ENCODE measurements at places on chromosomes 5 and 9.

- no peak for DNase-seq
Measured at GRCh38 chr5:9971301-9971700, 278.4 kb downstream of the ATPSCKMT start.

DNA sequence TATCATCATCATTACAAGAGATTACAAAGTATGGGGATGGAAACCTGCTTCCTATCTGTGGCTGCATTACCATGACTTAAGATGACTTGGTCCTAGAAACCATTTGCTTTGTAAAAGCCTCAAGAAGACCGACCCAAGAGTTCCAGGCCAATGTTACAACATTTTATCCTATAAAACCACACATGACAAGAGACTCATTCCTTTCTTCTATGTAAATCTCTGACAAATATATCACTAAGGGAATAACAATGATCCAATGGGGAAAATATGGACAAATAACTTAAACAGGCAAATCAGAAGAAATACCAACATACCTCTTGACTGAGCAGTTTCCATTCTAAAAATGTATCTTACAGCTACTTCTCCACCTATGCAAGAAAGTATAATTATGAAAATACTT, 44.3 kb upstream of the VPS13A start:
- DNase-seq, result no peak

DNA sequence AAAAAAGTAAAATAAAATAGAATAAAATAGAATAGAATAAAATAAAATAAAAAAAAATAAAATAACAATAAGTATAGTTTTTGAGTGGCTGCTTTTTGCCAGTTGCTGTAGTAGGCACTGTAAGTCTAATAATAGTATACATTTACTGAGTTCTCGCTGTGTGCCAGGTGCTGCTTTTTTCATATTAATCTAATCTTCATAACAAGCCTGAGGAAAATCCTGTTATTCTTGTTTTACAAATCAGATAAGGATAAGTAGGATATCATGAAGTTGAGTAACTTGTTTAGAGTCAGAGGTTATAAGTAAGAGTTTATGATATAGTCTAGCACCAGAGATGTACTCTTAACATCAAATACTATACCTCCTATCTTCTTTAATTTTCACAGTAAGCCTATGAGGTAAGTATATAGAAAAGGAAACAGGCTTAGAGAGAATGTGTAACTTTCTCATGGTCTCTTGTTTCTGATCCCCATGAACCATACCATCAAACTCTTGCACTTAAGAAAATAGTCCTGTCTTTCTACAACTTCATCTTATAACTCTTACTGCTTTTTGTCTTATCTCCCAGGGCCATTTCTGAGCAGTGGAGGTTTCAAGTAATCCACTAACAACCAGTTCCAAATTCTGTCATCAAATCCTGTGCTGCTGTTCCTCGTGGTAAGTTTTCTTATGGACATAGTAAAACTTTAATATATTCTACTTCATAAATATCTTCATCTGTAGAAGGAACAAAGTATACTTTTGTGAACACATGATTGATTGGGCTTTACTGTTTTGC, 18.7 kb downstream of the RMI1 start:
- DNase-seq, result no peak

DNA sequence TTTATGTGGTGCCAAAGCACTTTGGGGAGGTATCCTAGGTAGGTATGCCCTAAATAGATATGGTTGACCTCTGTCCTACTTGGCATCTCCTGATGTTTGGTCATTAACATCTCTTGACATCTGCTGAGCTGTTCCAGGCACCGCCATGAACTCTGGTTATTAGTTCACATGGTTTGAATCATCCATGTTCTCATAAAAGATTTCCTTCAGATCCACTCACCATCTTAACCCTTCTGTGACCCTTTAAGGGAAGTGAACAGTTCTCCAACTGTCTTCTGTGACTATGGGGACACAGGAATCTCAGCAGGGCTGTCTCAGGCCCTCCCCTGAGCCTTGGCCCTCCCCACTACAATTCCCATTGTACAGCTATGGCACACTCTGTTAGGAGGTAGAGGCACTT, 167.7 kb downstream of the CDH6 start:
- no peak for DNase-seq

DNA sequence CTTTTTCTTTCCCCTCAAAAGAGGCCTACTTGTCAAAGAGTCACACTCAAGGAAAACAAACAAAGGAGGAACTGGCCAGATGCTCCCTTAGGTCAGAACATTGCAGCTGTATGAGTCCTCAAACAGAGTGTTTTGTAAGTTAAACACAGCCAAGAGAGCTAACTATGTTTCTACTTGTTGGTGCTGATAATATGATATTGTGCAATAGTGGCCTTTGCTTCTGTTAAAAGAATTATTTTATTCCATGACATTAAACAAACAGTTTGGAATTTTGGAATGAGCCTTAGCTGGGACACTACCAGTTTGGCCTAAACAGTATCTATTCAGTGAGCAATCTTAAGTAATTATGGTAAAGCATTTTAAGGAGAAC, 56.0 kb upstream of the TPD52L3 start:
- no peak for DNase-seq

GRCh38 chr9:92911511-92912475, 34.0 kb upstream of the ZNF484 start:
- no peak for DNase-seq

DNA sequence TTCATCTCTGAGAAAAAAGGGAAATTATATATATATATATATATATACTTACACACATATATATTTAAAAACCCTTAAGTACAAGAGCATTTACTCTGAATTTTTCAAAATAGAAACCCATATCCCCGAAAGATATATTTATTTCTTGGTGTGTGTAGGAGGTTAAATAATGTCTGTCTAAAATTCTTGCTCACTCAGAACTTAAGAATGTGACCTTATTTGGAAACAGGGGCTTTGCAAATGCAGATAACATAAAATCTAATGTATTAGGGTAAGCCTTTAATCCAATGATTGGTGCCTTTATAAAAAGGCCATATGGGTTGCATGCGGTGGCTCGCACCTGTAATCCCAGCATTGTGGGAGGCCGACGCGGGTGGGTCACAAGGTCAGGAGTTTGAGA, 517.3 kb upstream of the TLE4 start:
- no peak for DNase-seq

DNA sequence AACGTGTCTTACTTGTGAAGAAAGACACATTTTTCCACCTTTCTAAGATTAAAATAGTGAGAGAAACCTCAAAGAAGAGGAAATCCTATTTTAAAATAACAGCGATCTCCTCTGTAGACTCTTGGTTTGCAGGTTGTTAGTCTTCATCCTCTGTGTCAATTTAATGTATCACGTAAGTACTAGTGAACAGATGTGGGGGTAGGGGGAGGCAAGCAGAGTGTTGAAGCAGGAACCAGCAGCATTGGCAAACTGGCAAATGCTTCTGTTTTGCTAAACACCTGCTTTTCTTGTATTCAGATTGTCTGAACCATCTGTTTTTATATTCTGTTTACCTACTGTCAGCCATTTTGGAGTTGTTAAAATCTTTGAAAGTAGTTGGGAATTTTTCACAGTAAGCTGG, 159.3 kb upstream of the TLX3 start:
- DNase-seq, result no peak

GRCh38 chr5:120062515-120062917, 401.6 kb upstream of the PRR16 start:
- no peak for DNase-seq

DNA sequence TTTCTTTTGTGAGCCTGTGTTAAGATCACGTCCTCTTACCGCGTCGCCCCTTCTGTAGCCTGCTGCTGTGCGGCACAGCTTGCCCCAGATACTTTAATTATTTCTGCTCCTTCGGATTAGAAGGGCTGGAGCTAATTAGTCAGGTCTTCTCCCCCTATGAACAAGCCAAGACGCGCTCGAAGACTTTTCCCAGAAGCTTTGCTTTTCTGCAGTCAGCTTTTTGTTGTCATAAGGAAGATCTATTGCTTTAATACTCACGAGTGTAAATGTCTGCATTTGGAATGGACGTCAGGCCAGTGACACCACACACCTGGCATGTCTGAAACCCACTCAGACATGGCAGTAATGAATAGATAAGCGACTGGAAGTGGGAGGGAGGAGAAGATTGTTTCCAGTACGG, 37.0 kb downstream of the PRUNE2 start:
- DNase-seq, result no peak

GRCh38 chr5:60445427-60445826, 254.5 kb downstream of the DEPDC1B start:
- DNase-seq, result no peak

- DNase-seq, result no peak
Measured at GRCh38 chr5:95801961-95802360, 20.6 kb downstream of the GLRX start.

DNA sequence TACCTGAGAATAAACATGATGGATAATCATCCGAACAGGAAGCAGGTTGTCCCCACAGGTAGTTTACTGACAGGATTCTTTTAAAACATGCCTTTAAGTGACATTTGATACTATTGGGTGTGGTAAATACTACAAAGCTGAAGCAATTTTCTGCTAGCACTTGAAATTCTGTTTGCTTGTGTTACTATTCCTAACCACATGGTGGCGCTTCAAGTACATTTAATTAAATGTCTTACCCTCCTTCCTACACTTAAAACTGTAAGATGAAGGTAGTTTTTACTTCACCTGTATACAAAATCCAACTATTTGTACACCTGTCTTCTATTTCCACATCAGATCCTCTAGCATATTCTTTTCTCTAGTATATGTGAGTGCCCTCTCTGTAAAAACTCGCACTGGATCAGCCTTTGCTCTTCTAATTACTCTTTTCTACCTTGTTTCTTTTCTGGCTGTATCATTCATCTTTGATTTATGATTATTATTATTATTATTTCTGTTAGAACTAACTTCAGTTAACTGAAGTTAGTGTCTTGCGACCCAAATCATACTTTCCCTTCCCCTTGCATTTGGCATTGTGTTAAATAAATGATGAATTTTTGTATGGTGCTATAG, 18.4 kb downstream of the SLC25A46 start:
- no peak for DNase-seq

GRCh38 chr5:176533390-176533789, 3.8 kb downstream of the RNF44 start:
- peak; percentile 55 for DNase-seq

DNA sequence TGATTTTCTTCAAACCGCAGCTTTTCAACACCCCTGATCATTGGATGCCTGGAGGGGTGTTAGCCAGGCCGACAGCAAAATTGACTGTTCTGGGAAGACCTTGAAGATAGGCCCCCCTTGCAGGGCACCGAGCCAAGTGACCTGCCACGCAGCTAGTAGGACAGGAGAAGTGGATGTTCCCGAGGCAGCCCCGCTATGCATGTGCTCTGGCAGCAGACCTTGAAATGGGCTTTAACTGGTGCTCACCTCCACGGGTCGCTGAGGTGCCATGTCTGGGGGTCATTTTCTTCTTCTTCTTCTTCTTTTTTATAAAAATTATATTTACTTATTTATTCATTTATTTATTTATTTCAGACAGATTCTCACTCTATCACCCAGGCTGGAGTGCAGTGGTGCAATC, 12.6 kb downstream of the FGF18 start:
- DNase-seq, result peak; percentile 32

- DNase-seq, result no peak
Measured at GRCh38 chr5:133930061-133930812, 38.2 kb downstream of the C5orf15 start.

GRCh38 chr9:106820866-106821265, 42.1 kb upstream of the ZNF462 start:
- no peak for DNase-seq

GRCh38 chr9:1042466-1042865, 7.7 kb upstream of the DMRT2 start:
- DNase-seq, result no peak

- no peak for DNase-seq
Measured at GRCh38 chr9:109037946-109038715, 24.8 kb upstream of the CTNNAL1 start.

- no peak for DNase-seq
Measured at GRCh38 chr5:80282054-80282453, 26.2 kb upstream of the SERINC5 start.

GRCh38 chr5:31939151-31939550, 235.0 kb downstream of the GOLPH3 start:
- DNase-seq, result no peak

- no peak for DNase-seq
Measured at GRCh38 chr5:141915881-141916336, 7.8 kb upstream of the DELE1 start.

- no peak for DNase-seq
Measured at GRCh38 chr9:36914212-36914577, 119.9 kb downstream of the PAX5 start.

DNA sequence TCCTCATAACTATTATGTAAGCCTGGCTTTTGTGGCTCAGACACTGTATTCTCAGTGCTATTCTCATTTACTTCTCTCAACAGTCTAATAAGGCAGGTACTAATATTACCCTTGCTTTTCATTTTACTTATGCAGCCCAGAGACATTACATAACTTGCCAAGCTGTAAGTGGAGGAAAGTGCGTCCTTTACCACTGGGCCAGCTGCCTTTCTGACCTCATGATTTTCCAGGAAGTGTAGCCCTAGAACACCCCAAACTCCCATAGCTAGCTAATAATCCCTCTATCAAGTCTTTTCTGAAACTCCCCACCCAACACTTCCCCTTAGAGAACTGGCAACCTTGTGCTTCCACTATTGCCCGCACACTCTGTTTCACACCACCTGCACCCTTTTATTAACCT, 192.9 kb upstream of the HMHB1 start:
- no peak for DNase-seq

- peak; percentile 40 for DNase-seq
Measured at GRCh38 chr9:93304574-93305496, 120.9 kb downstream of the WNK2 start.

DNA sequence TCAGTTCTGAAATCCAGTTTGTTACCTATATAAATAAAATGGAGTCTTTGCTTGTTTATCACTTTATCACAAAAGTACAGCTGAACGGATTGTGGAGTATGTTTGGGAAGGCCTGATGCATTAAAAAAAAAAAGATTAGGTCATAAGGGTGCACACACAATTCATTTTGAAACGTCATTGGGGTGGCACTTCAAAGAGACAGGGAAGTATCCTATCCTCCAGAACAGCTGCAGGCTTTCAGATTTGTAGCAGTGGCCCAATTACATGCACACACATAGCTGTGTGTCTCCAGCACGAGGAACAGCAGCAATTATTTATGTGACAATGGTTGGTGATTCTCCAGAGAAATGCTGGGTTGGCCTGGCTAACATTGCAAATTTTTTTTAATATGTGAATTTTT, 46.8 kb upstream of the FER start:
- no peak for DNase-seq

- DNase-seq, result no peak
Measured at GRCh38 chr9:136389396-136389795, 10.6 kb downstream of the SNAPC4 start.

- DNase-seq, result no peak
Measured at GRCh38 chr9:17509701-17510100, 69.2 kb upstream of the SH3GL2 start.

DNA sequence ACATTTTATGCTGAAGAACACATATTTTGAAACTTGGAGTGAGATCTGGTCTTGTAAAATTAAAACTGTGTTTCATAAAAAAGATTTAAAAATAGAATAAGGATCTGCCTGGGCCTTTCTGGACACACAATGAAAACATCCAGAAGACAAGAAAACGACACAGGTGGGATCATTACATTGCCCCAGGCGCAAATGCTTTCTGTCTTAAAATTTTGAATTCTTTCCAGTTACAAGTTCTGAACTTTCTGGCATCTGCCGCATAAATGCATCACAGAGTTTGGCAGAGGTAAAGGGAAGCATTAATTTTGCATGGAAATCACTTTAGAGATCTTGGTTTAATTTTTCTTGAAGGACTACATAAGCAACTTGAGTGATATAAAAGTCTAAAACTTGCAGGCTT, 219.6 kb downstream of the WDR70 start:
- DNase-seq, result no peak

- no peak for DNase-seq
Measured at GRCh38 chr5:149935431-149935901, 9.1 kb downstream of the PDE6A start.

GRCh38 chr5:67679184-67679841, 482.7 kb upstream of the CD180 start:
- no peak for DNase-seq
